ENCODE measurements at places on chromosomes 1 and 21. TPM values are rescaled to one million over a fixed set of nuclear protein-coding genes. Genes with fewer than 3 reads are reported as not detected.

- peak; percentile 9 for DNase-seq
These were observed 312.3 kb upstream of the FAM78B start for GRCh38 chr1:166479052-166479631.

DNA sequence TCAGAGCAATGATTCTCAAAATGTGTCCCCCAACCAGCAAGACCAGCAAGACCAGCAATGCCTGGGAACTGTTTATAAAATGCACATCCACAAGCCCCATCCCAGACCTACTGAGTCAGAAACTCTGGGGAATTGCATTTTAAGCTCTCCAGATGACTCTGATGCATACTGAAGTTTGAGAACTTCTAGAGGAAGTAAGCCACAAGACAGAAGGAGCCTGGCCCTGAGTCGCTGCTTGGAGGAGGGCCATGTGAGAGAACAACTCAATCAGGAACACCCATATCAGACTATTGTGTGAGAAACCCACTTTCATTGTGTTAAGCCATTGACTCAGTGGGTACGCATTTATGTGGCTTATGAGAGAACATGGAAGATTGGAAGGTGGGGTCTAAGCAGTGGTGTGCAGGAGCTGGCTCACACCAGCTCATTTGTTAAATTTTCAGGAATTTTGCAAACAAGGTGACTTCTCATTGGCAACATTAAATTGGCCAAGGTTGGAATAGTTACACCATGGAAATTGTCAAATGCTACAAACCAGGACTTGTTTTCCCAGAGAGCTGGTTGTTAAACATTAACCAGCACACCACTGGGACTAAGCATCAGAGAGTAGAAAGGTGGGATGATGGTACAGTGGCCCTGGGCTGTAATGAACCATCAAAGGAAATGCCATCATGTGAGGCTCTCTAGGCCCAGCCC is 38.9 kb downstream of the ATP1A1 start:
- DNase-seq = no peak

DNA sequence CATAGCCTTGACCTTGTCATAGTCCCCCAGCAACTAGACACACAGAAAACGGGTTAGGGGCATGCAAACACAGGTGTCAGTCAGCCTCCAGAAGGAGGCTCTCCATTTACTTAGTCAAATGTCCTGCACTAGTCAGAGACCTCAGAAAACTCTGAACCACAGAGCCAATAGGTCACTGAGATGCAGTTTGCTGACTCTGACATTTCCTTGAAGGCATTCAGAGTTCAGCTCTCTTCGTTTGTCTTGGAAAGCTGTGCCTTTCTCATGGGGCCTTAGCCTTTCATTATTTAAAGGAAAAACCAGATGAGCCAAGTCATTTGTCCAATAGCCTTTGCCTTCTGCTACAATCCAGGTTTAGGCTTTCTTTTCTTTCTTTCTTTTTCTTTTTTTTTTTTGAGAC is 3.5 kb downstream of the OLFML2B start:
- DNase-seq = no peak

GRCh38 chr1:181655756-181656155 is 172.4 kb downstream of the CACNA1E start:
- no peak for DNase-seq

- DNase-seq = no peak
These were observed 21.9 kb downstream of the SYT2 start for GRCh38 chr1:202688401-202688800.

GRCh38 chr1:158177700-158178450 is 2.8 kb upstream of the CD1D start:
- no peak for DNase-seq

- no peak for DNase-seq
These were observed 71.4 kb upstream of the CLDN14 start for GRCh38 chr21:36551321-36551720.

- DNase-seq = no peak
These were observed 4.6 kb upstream of the FOXE3 start for GRCh38 chr1:47411436-47411835.

DNA sequence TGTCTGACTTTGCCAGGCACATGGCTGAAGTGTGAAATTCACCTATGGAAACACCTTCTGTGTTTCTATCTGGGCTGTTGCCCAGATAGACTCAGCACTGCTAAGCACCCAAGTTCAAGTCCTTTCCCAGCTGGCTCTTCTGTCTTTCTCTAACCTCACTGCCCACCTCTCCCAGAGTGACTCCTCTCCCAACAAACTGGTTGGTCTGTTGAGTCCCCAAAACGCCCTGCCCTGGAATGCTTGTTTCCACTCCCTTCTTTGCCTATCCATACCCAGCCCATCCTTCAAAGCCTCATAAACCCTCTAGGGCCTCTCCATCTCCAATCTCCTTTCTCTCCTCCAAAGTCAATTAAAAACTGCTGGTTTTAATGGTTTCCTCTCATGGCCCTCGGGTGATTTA is 15.6 kb downstream of the PLXNA2 start:
- DNase-seq = no peak

DNA sequence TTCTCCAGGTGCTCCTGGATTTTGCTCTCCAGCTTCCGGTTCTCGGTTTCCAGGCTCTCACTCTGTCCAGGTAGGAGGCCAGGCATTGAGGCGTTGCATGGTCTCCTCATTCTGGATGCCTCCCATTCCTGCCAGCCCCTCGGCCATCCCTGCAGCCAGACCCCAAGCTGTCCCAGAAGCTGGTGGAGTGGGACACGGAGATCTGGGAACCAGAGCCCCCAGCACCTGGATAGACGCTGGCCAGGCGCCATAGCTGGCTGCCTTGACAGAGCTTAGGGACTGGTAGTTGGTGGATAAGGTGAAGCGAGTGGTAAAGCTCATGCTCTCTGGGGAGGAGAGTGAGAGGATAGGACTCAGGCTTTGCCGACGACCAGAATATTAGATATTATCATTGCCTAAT is 29.6 kb downstream of the RAP1A start:
- no peak for DNase-seq

DNA sequence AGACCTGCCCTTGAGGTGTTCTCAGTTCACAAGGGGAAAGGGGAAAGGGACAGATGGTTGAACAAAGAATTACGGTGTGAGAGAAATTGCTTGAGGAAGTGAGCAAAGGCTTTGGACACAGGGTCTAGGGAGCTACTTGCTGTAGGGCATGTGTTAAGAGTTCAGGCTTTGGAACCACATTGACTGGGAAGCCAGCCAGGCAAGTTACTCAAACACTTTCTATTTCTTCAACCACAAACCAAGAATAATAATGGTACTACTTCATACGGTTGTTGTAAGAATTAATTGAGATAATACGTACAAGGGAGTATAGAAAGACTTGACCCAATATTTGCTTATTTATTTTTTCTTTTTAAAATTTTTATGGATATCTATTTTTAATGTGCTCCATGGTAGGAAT is 26.6 kb downstream of the AK4 start:
- DNase-seq = no peak

- no peak for DNase-seq
These were observed 43.2 kb downstream of the ELK4 start for GRCh38 chr1:205588636-205589035.

DNA sequence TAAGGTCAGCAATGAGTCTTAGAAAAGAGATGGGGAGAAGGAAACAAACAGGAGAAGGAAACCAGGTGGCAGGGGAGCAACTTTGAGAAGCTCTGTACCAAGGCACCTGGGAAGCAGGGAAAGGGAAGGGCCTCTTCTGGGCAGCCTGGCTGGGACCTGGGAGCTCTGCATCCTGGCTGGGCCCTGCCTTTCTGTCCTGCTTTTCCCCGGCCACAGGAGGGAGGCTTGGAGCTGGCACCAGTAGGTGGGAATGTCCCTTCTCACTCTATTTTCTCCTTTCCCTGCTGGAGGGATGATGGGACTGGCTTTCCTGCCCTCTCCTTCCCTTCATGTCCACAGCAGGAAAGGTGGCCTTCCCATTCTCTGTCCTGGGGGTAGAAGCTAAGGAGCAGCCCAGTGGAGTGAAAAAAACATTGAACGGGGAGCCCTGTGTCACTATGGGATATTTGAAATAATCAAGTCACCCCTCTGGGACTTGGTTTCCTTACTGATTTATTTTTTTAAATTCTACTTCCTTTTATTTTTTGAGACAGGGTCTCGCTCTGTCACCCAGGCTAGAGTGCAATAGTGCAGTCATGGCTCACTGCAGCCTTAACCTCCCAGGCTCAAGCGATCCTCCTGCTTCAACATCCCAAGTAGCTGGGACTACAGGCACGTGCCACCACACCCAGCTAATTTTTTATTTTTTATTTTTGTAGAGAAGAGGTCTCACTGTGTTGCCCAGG is 5.1 kb upstream of the NES start:
- DNase-seq = no peak

Gene COL9A2
- 17.2 TPM for polyA plus RNA-seq

Gene SIK1
- 2.3 TPM for polyA plus RNA-seq

Gene IVL
- polyA plus RNA-seq = not detected

Gene OSCP1
- 20.5 TPM for polyA plus RNA-seq

Gene LCE2A
- not detected for polyA plus RNA-seq

Measured in right renal cortex interstitium (tissue), 3 donors.